ENCODE measurements at places on chromosomes 13 and 19.

GRCh38 chr19:54207983-54208783, 7.5 kb downstream of the RPS9 start:
- no peak for DNase-seq

DNA sequence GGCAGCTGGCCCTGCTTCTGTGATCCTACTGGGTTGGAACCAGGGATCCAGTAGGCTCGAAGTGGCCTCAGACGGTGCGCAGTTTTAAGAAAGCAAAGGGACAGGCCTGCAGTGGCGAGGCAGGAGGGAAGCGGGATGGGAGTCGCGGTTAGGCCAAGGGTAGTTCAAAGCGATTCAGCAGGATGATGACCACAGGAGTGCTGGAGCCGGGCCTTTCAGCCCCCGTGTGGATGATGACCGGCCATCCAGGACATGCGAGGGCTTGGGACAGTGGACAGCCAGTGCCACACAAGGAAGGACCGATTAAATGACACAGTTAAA, 854 bp downstream of the RNASEH2B start:
- peak; percentile 20 for DNase-seq

DNA sequence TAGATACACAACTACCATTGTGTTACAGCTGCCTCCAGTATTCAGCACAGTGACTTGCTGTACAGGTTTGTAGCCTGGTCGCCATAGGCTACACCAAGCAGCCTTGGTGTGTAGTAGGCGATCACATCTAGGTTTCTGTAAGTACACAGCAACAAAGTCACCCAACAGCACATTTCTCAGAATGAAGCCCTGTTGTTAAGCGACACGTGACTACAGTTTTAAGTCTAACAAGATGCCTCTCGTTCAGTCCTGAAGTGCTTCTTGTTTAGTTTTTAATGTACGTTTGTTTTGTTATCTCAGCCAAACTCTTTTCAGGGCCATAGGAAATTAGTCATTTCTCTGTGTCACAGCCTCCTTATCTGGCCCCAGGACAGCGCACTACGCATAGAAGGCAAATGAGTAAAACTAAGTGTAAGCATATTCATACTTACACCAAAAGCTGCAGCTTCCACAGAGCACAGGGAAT, 50.0 kb upstream of the GPR183 start:
- no peak for DNase-seq

- DNase-seq: no peak
Observed at GRCh38 chr13:64020126-64020525, 2604.5 kb upstream of the PCDH20 start.

DNA sequence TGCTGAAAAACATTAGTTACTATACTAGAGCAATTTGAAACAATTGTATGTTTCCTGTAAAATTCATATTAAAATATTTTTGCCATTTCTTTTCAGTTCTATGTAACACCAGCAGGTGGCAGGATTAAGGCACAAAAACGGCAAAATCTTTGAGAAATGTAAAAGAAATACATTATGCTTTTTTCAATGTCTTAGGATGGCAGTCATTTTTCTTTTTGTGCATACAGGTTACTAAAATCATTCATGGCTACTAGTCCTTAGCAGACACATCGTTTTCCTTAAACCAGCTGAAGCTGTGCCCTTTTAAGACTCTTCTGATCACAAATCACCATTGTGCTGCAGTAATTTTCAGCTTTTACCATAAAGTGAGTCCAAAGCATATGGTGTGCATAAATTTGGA, 800.7 kb upstream of the SLITRK5 start:
- no peak for DNase-seq

DNA sequence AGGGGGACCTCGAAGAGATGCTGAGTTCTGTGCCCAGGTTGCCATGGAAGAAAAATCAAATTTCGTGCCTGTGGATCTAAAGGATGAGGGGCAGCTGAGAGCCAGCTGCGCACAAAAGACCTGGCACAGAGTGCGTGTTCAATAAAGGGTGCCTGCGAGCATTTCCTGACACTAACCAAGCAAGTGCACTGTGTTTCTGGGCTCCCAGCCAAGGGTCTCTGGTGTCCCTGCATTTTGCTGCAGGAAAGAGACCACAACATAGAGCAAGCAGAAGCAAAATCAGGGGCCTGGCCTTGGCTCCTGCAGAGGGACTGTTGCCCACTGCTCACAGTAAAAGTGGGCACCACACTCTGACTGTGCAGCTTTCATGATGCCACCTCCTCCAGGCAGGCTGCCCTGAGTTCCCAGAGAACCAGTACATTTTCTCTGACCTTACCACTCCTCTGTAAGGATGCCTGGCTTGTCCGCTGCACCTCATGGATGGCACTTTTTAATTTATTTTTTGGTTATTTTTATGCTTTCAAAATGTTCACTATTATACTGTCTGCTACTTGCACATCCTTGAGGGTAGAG, 70.8 kb upstream of the GPR12 start:
- DNase-seq: no peak

DNA sequence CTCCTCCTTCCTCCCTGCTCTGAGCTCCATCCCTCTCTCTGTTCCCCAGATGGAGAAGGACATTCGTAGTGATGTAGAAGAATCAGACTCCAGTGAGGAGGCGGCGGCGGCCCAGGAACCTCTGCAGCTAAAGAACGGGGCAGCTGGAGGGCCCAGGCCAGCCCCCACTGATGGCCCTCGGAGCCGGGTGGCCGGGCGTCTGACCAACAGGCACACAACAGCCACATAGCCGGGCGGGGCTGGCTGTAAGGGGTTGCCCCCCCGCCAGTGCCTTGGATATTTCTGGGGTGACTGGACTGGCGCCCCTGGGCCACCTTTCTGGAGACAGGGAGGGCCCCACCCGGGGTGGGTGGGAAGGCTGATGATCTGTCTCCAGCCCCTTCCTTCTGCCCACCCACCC, 46.3 kb downstream of the CD320 start:
- no peak for DNase-seq

DNA sequence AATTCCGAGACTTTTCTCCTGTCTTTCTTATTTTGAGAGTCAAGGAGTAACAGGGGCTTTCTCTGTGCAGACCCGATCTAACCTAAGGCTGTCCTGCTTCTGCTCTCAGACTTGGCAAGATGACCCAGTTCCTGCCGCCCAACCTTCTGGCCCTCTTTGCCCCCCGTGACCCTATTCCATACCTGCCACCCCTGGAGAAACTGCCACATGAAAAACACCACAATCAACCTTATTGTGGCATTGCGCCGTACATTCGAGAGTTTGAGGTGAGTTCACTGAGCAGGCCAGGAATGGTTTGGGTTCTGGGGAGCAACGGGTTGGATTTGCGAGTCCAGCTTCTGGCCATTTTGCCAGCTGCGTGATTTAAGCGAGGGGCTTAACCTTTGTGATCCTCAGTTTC, 1.0 kb downstream of the SNRNP70 start:
- DNase-seq: no peak

DNA sequence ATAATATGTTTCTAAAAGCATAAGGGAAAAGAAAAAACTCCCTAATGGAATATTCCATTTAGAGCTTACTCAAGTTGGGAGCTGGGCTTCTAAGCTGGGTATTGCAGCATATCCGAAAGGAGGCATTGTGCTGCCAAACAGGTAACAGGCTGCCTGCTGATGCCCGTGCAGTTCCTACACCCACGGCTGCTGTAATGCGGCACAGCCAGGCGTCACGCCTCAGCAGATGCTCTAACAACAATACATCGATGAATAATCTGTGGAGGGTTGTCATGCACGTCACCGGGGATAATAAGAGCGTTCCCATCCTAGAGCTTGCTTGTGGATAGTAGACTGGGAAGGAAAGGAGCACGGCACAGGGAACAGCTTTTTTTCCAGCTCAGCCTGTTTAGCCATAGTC, 1582.1 kb upstream of the SLC10A2 start:
- DNase-seq: no peak

GRCh38 chr19:36266375-36266961, 51.6 kb downstream of the ZNF146 start:
- peak; percentile 13 for DNase-seq

- no peak for DNase-seq
Observed at GRCh38 chr19:4448147-4448985, 9.2 kb downstream of the UBXN6 start.

GRCh38 chr19:9043524-9043923, 33.3 kb upstream of the MUC16 start:
- no peak for DNase-seq

DNA sequence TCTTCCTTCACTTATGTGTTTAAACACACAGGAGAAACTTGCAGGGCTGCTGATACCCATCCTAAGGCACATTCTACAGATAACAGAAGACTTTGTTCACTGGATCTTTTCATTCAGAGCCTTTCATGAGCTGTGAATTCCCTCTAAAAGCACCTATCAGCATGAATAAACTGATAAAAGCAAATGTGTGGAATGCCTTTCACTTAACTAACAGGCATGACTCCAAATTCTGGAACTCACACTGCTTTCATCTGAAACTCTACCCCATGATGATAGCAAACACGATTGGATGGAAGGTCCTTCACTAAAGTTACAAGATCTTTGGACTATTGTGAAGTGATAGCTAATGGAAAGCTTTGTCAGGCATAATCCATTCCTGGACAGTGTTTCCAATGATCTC, 457.3 kb downstream of the EFNB2 start:
- no peak for DNase-seq

GRCh38 chr13:74868049-74868448, 613.9 kb downstream of the TBC1D4 start:
- DNase-seq: no peak

GRCh38 chr13:44768775-44769581, 192.8 kb upstream of the TSC22D1 start:
- DNase-seq: no peak

DNA sequence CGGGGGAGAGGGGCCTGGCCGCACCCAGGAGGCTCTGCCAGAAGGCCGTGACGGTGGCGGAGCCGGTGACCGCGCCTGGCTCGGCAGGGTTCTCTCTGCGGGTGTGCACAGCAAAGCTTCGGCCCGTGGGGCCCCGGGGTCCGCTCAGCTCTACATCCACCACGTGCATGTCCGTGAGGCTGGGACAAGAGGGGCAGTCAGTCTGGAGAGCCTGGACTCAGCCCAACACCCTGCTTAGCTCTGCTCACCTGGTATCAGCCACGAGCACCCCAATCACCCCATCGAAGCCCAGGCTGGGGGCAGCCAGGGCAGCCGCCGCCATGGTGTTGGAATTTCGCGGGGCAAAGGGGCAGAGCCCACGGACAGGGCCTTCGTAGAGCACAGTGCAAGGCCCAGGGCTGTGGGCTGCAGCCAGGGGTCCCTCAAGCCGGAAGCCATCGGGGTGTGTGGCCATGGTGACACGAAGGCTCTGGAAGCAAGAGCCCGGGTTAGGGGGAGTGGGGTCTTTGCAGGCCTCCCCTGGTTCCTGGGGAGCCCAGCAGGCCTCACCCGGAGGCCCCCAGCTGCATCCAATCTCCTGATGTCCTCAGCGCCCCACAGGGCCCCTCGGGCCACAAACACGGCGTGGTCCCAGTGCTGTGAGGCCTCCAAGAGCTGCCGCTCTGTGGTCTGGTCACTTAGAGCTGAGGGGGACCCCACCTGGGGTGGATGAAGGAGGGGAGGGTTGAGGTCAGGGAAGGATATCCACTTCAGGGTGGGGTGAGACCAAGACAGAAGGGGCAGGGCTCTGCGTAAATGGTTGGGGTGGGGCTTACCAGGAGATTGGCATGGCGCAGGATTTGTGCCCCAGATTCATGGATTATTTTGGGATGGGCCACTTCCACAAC, 1.4 kb downstream of the ASPDH start:
- DNase-seq: no peak

- no peak for DNase-seq
Observed at GRCh38 chr19:4229179-4229931, at the start of gene EBI3. Gene EBI3, plus strand, starts transcription at chr19:4229523. Its CDS starts 28 bp downstream, at chr19:4229551.

DNA sequence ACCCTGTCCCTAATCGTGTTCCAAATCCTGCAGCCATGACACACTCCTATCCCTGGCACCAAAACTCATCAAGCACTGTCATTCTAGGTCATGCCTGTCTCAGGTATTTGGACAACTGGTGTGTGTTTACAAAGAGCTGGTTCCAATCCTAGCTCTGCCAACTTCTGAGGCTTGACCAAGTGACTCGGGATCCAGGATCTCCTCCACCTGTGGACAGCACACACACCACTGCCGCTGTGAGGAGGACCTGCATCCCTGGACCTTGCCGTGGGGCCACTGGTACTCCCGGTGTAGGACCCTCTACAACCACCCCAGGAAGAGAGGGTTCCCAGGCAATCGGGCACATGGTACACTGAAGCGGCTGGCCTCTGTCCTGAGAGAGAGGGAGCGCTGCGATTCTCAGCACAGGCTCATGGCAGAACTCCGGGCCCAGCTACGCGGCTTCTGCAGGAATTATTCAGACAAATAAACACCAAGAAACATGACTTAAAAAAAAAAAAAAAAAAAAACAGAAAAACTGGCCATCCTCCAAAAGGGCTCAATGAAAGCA, 20.4 kb downstream of the MLLT1 start:
- DNase-seq: no peak

DNA sequence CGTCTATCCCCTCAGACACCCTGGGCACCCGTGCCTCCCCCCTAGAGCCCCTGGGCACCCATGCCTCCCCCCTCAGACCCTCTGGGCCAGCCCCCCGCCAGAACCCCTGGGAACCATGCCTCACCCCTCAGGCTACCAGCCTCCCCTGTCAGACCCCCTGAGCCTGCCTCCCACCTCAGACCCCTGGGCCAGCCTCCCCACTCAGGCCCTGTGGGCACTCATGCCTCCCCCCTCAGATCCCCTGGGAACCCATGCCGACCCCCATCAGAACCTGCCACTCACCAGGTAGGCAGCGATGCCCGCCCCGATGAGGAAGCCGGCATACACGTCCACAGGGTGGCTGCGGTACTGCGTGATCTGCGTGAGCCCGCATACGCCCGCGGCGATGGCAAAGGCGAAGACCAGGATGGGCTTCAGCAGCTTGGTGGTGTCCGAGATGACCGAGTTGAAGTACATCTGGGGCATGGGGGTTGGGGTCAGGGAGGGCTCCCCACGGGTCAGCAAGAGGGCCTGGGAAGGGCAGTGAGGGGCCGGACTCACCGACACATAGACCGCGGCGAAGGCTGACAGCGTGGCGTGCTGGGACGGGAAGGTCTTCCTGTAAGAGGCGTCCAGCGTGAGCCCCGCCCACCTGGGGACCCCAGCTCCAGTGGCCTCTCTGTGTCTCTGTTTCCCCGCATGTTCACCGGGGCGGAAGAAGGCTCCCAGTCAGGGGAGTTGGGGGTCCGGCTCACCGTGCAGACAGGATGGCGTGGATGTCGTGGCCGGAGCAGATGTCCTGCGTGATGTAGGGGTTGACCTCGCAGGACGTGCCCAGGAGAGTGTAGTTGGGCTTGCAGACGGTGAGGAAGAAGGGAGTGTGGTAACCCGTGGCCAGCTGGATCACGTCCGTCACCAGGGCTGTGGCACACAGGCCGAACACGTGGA, 7.3 kb downstream of the PLPPR3 start:
- no peak for DNase-seq

DNA sequence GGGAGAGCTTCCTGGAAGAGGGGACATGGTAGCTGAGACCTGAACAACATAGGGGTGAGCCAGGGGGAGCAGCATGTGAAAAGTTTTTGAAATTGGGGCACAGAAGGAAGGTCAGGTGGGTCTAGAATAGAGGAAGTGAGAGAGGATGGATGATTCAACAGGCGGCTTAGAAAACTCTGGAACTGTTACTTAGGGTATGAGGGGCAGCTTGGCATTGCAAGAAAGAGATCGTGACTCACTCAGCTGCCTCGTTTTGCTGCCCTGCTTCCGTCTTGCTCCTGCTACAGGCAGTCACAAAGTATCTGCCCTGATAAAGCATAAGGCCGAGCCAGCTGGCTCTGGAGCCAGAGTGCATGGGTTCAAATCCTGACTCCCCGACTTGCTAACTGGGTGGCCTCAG, 1.3 kb upstream of the CEACAM20 start:
- no peak for DNase-seq

GRCh38 chr13:111116856-111117255, 1.7 kb downstream of the ARHGEF7 start:
- DNase-seq: no peak
